Activated T-helper 2 cell treated with anti-CD3 and anti-CD28 coated beads, Interferon-gamma antibody, Interleukin-2, Interleukin-4, amounts not matched to agents 10 μg/mL and 5 μg/mL and 100 μg/mL, durations not matched to agents 14 hours and 24 hours and 36 hours (primary cell): ENCODE measurements at places on chromosomes 5 and 9. TPM values are rescaled to one million over a fixed set of nuclear protein-coding genes. Genes with fewer than 3 reads are reported as not detected.

The SLC22A4 gene
- 1.7 and 2.3 TPM in 2 replicates for total RNA-seq

- peaks cover 62% of the 10 kb centered on the region for H3K36me3 ChIP-seq
- no peak overlapping the region for H3K4me3 ChIP-seq
- no peaks in the 10 kb centered on the region for H3K27me3 ChIP-seq
- no peak for DNase-seq
- peaks cover 22% of the 10 kb centered on the region for H3K4me1 ChIP-seq
These were observed 123.7 kb downstream of the INSYN2B start for GRCh38 chr5:169856571-169856970.

The OR2K2 gene
- total RNA-seq = not detected in 2 replicates

- H3K27ac ChIP-seq = no peak overlapping the region
- no peaks in the 10 kb centered on the region for H3K36me3 ChIP-seq
- no peak overlapping the region for H3K4me3 ChIP-seq
- DNase-seq = no peak
- H3K27me3 ChIP-seq = peaks cover 68% of the 10 kb centered on the region
- H3K4me1 ChIP-seq = peaks cover 2% of the 10 kb centered on the region
These were observed 40.1 kb upstream of the TIFAB start for GRCh38 chr5:135492319-135492626.

- H3K4me3 ChIP-seq = no peak overlapping the region
- H3K4me1 ChIP-seq = peaks cover 37% of the 10 kb centered on the region
- H3K27ac ChIP-seq = no peak overlapping the region
- DNase-seq = no peak
- no peaks in the 10 kb centered on the region for H3K27me3 ChIP-seq
These were observed 24.8 kb downstream of the NIPAL4 start for GRCh38 chr5:157484768-157485167.

DNA sequence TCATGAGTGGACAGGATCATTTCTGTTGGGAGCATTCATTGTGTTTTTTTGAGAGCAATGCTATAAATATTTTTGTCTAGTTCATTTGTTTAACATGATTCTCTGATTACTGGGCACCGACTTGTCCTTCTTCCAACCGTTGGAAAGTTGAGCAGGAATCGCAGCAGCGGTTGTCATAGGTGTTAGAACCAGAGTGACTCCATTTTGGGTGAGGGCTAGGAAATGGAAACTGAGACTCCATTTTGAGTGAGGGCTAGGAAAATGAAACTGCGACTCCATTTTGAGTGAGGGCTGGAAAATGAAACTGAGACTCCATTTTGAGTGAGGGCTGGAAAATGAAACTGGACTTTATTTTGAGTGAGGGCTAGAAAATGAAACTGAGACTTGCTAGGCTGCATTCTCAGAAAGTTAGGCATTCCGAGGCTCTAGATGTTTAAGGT is 100.6 kb downstream of the ICE1 start:
- no peak overlapping the region for H3K4me3 ChIP-seq
- DNase-seq = peak; percentile 41
- H3K4me1 ChIP-seq = peaks cover 26% of the 10 kb centered on the region
- H3K36me3 ChIP-seq = peaks cover 14% of the 10 kb centered on the region

DNA sequence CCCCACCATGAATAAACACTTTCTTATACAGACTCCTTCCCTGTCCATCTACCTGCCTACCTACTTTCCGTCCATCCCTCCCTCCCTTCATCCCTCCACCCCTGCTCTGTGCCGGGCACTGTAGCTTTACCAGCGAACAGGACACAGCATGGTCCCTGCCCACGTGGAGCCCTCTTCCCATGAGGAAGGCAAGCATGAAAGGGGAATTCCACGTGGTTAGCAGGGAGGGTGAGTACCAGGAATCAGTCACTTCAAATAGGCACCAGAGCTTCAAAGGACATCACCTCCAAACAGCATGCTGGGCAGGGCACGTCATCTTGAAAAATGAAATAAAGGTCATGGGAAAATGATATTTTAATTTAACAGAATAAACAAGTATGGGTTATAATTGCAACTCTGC is 35.0 kb upstream of the TDRD7 start:
- no peak for DNase-seq
- H3K4me1 ChIP-seq = no peaks in the 10 kb centered on the region
- no peaks in the 10 kb centered on the region for H3K36me3 ChIP-seq
- H3K4me3 ChIP-seq = no peak overlapping the region

DNA sequence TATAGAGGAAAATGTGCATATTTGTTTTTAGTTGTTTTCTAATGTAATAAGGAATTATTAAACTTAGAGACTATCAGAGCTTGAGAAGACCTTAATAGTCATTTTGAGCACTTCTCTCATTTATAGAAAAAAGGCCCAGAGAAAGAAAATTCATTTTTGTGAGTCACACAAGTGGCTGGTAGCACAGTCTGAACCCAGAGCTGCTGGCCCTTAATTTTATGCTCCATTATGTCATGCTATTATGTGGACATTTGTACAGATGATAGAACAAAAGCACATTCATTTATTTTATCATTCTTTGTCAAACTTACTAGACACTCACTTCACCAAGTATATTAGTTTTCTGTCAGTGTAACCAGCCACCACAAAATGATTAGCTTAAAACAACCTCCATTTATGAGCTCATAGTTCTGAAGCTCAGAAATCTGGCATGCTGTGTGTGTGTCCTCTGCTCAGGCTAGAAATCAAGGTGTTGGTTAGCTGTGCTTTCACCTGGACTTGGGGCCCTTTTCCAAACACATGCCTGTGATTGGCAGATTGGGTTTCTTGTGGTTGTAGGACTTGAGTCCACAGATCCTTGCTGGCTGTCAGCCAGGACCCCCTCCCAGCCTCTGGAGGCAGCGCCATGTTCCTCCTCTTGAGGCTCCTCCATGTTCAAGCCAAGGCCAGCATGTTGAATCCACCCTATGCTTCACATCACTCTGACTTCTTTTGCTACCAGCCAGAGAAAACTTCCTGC is 188.9 kb downstream of the ARHGAP26 start:
- no peak overlapping the region for H3K4me3 ChIP-seq
- DNase-seq = no peak
- H3K4me1 ChIP-seq = peaks cover 19% of the 10 kb centered on the region
- peaks cover 11% of the 10 kb centered on the region for H3K36me3 ChIP-seq
- no peaks in the 10 kb centered on the region for H3K27me3 ChIP-seq
- no peak overlapping the region for H3K27ac ChIP-seq

The ZDHHC11B gene
- 0.07 and 0.18 TPM in 2 replicates for total RNA-seq

The LAMC3 gene
- total RNA-seq = not detected in 2 replicates

DNA sequence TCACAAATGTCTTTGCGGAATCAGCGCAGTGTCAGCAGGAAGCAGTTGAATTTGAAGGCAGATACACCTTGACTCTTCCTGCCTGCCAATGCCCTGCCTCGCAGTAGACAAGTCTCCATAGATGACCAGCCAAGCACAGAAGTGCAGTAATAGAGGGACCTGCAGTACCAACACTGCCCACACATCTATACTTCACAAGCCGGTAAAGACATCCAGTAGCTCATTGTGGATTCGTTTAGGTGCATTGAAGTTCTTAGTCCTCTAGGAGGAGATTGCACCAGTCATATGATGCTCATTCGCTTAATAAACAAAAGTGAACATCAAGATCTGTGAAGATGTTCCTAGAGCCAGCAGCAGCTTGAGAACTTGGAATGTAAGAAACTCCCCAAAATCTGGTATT is 7.1 kb upstream of the IFNA2 start:
- no peak overlapping the region for H3K4me3 ChIP-seq
- peaks cover 10% of the 10 kb centered on the region for H3K4me1 ChIP-seq
- H3K36me3 ChIP-seq = no peaks in the 10 kb centered on the region
- no peak overlapping the region for H3K27ac ChIP-seq
- peaks cover 67% of the 10 kb centered on the region for H3K27me3 ChIP-seq

The SLC6A19 gene
- total RNA-seq = not detected in 2 replicates
